ENCODE measurements at places on chromosomes 7 and 10.

GRCh38 chr7:159141167-159141566 lies 3.5 kb downstream of the VIPR2 start:
- DNase-seq, result no peak

GRCh38 chr10:60607372-60607771 lies 170.9 kb upstream of the CDK1 start:
- DNase-seq, result no peak

- DNase-seq, result no peak
These were observed 63.9 kb upstream of the PRKCQ start for GRCh38 chr10:6643962-6644361.

GRCh38 chr10:5943536-5943935 lies 33.8 kb downstream of the IL15RA start:
- no peak for DNase-seq

- DNase-seq, result no peak
These were observed 287.8 kb upstream of the CDC14C start for GRCh38 chr7:48636391-48637015.

DNA sequence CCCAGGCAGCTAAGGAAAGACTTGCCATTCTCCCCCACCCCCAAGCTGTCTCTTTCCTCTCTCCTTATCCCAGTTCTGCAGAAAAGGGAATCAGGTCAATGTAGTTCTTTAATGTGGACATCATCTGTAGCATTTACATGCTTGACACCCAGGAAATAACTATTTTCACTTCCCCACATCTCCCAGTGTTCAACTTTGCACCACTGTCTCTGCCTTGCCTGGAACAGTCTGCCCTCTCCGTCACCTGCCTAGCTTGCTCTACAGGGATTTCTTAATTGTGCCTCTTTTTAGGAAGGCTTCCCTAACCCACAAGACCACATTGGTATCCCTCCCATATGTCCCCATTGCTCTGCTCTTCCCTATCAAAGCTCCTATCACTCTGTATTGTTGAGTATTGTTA lies 45.9 kb upstream of the TOMM7 start:
- DNase-seq, result no peak

DNA sequence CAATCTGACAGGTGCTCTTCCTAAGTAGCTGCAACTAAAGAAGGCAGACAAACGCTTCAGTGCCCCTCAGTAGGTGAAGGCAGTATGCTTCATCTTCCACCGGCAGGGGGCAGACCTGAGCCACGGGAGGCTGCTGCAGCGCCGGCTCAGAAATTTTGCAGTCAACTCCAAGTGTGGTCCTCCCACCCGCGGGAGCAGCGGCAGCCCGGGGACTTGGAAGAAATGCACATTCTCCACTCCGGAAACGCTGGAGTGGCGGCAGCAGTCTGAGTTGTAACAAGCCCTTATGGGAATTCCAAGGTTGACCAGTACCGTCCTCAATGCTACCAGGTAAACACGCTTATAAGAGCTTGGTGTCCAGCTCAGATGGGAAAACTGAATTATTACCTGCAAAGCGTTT lies 3.4 kb downstream of the IGFBP3 start:
- DNase-seq, result peak; percentile 86

- no peak for DNase-seq
These were observed 153.6 kb downstream of the PHF14 start for GRCh38 chr7:11127114-11127785.

- no peak for DNase-seq
These were observed 28.9 kb downstream of the FBXW4 start for GRCh38 chr10:101666083-101666482.

DNA sequence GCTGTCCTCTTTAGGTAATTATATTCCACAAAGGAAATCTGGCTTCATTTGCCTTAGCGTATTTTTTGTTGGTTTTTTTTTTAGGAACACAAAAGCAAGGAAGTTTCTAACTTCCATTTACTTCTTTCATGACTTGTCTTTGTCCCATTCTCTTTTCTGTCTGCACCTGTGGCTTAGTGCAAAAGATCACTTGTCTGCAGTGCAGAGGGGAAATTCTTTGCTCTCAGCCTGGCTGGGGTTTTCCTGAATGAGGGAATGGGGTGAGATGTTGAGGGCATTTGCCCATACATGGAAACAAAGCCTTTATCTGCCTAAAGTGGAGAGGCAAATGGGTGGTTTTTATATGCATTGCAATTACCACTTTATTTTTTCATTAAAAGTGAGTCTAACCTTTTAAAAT lies 361.1 kb upstream of the IGFBP3 start:
- no peak for DNase-seq

DNA sequence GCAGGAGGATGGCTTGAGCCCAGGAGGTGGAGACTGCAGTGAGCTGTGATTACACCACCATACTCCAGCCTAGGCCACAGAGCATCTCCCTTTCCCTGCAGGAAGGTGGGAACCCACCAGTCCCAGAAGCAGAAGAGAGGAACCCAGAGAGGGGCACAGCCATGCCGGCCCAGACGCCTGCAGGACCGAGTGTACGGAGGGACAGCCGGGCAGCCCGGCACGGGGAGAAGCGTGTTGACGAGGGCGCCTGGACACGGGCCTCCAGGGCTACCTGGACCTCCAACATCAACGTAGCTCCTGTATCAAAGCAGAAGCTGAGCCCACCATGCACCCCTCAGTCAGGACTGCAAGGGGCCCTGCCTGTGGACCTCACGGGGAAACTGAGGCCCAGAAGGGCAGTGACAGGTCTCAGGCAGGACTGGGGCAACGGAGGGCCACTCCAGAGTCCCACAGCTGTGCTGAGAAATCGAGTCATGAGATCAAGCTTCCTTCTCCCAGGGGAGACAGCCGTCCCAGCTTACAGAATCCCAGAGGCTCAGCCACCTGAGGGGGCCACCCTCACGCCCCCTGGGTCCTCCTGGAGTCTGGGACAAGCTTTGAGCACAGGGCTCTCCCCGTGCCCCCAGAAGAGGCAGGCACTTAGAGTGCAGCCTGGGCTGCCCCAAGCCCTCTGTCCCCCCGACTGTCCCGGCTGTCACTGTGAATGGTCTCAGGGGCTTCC lies 43.1 kb downstream of the TNRC18 start:
- DNase-seq, result no peak

DNA sequence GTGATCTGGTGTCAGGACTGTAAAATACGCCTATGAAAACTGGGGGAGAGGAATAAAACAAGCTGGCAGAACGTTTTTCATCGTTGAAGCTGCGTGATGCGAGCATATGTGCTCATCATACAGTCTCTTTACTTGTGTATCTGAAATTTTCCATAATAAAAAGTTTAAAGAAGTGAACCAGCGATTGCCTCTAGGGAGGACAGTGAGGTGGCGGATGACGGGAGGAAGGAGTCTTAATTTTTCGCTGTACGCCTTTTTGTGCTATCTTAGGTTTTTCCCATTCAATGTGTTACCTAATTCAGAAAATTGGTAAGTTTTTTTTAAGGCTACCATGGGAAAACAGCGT lies 891 bp upstream of the WAPL start:
- DNase-seq, result peak; percentile 3

- DNase-seq, result no peak
These were observed 22.7 kb downstream of the FAM53B start for GRCh38 chr10:124721330-124722045.

All from RPMI8226 (cell line).